ENCODE measurements at places on chromosomes 11 and 22. TPM values are rescaled to one million over a fixed set of nuclear protein-coding genes. Genes with fewer than 3 reads are reported as not detected.

OR52H1 gene
- total RNA-seq: not detected

INSC gene
- not detected for total RNA-seq

WNT7B gene
- total RNA-seq: not detected

FAR1 gene
- total RNA-seq: 98.8 TPM

HIC2 gene
- 45.6 TPM for total RNA-seq

MRGPRE gene
- total RNA-seq: not detected

INPP5J gene
- total RNA-seq: 2.9 TPM

SLC5A1 gene
- not detected for total RNA-seq

GUCY1A2 gene
- 5.3 TPM for total RNA-seq

SSH3 gene
- total RNA-seq: 39.2 TPM

HBB gene
- total RNA-seq: not detected

OR51T1 gene
- not detected for total RNA-seq

PLAAT5 gene
- total RNA-seq: 15.4 TPM

OR5D14 gene
- not detected for total RNA-seq

CECR2 gene
- 98.9 TPM for total RNA-seq

SMC1B gene
- total RNA-seq: not detected

MS4A6E gene
- not detected for total RNA-seq

KLHDC7B gene
- not detected for total RNA-seq

CREB3L1 gene
- total RNA-seq: 8.8 TPM

MMP8 gene
- total RNA-seq: not detected

SYT7 gene
- total RNA-seq: 2.0 TPM

GPR83 gene
- total RNA-seq: 0.35 TPM

MAPK8IP1 gene
- total RNA-seq: 12.0 TPM

B3GAT1 gene
- total RNA-seq: 20.4 TPM

HBG1 gene
- total RNA-seq: not detected

MYEOV gene
- not detected for total RNA-seq

SPON1 gene
- total RNA-seq: 0.13 TPM

MS4A3 gene
- not detected for total RNA-seq

TOP3B gene
- 68.8 TPM for total RNA-seq

F2 gene
- 0.80 TPM for total RNA-seq

CDKN1C gene
- total RNA-seq: 60.9 TPM

PNPLA3 gene
- total RNA-seq: 52.6 TPM

OR2D2 gene
- total RNA-seq: not detected

CADM1 gene
- 102 TPM for total RNA-seq
